T-cell (primary cell): ENCODE measurements at places on chromosomes 4 and X. TPM values are rescaled to one million over a fixed set of nuclear protein-coding genes. Genes with fewer than 3 reads are reported as not detected.

DNA sequence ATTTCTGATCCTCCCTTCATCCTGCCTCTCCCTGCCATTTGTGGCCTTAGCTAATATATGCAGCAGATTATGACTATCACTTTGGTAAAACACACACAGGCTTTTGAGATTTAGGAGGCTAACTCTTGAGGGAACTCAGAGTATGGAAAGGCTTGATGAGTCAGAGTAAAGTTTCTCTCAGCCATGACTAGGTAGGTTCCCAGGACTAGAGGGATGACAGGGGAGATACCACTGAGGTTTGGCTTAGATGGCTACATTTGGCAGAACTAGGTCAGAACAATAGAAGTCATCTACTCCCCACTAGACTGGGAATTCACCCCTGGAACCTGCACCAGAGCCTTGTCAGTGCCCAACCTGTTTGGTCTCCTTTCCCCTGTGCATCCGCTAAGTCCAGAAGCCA, 585.7 kb downstream of the TLL1 start:
- no peak for DNase-seq

DNA sequence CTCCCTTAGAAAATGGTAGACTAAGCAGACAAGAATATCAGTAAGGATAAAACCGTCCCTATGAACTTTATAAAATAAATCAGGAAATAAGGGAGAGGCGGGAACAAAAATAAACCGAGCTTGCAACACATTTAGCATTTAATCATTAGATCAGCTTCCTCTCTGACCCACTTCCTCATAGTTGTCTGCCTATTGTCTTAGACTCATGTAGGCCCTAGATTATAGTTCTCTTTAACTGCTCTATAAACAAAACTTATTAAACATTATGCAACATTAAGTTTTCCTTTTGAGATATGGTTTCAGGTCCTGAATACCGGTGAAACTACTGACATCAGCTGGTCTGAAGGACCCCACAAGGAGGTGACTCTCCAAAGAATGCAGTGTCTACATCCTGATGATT, 15.8 kb upstream of the SRD5A3 start:
- DNase-seq, result no peak

DNA sequence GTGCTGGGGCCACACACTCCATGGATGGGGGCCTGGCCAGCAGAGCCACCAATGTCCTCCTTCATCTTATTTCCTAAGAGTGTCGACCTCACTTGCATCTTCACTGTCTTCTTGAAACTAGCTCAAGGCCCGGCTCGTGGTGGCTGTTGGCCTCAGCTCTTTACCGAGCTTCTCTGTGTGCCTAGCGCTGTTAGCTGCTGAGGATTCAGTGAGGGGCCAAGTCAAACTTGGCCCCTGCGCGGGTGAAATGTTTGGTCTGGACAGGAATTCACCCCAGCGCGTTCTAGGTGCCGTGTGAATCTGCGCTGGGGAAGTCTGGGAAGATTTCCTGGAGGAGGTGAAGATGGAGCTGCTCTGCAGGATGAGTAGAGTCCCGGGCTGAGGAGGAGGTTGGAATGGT, 8.5 kb downstream of the SORCS2 start:
- no peak for DNase-seq

DNA sequence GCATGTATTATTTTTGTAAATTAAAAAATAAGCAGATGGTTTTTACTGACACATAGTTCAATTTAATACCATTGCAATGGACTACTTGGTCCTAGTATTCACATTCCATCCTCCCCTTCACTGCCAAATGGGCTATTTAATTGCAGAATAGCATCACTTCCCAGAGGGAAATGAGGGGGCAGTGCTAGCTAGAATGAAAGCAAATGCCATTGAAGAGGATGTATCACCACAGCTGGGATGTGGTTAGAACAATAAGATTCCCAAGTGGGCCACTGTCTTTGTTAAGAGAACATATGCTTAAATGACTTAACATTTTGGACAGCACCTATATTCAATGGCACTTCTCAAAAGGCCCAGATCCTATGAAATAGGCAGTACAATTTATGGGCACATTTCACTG, 224.7 kb downstream of the RBMX2 start:
- no peak for DNase-seq

GRCh38 chrX:33086886-33087285, 124.5 kb downstream of the DMD start:
- no peak for DNase-seq

- DNase-seq, result no peak
Observed at GRCh38 chr4:81609844-81610243, 138.1 kb upstream of the RASGEF1B start.

- DNase-seq, result peak; percentile 39
Observed at GRCh38 chr4:54217642-54218495, 11.2 kb upstream of the PDGFRA start.

DNA sequence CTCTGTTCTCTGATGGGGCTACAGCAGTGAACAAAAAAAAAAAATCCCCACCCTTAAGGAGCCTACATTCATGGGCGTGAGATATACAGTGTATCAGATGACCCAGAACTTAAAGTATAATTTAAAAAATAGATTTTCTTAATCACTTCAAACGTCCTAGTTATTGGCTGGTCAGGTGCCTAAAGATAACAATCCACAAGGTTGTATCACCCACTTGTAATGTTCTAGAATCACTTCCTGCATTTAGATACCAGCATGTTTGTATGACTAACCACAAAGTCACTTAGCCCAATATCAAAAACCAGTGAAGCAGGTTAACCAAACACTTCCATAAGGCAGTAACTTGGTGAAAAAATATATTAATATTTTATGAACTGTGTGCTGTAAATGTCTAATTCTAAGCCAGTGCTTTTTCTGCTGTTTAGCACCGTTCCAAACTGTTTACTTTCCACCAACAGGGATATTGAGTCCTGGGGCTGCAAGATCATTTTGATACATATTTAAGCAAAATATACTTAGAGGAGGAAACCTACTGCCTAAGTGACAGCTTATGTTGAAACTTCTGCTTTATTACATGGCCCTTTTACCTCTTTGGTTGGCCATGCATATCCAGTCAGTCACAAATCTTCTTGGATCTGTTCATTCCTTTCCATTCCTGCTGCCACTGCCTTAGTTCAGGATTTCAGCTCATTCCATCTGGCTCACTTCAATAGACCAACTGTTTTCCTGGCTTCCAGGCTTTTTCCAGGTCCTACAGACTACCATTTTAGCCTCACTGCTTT, 43.3 kb downstream of the CD40LG start:
- no peak for DNase-seq

GRCh38 chr4:84579403-84579776, 3.5 kb upstream of the CDS1 start:
- DNase-seq, result no peak

The ODAPH gene
- not detected for total RNA-seq

The MAGEA2 gene
- not detected for total RNA-seq

The ITIH6 gene
- total RNA-seq, result not detected
